Panc1 (cell line): ENCODE measurements at places on chromosomes 4 and X. TPM values are rescaled to one million over a fixed set of nuclear protein-coding genes. Genes with fewer than 3 reads are reported as not detected.

DNA sequence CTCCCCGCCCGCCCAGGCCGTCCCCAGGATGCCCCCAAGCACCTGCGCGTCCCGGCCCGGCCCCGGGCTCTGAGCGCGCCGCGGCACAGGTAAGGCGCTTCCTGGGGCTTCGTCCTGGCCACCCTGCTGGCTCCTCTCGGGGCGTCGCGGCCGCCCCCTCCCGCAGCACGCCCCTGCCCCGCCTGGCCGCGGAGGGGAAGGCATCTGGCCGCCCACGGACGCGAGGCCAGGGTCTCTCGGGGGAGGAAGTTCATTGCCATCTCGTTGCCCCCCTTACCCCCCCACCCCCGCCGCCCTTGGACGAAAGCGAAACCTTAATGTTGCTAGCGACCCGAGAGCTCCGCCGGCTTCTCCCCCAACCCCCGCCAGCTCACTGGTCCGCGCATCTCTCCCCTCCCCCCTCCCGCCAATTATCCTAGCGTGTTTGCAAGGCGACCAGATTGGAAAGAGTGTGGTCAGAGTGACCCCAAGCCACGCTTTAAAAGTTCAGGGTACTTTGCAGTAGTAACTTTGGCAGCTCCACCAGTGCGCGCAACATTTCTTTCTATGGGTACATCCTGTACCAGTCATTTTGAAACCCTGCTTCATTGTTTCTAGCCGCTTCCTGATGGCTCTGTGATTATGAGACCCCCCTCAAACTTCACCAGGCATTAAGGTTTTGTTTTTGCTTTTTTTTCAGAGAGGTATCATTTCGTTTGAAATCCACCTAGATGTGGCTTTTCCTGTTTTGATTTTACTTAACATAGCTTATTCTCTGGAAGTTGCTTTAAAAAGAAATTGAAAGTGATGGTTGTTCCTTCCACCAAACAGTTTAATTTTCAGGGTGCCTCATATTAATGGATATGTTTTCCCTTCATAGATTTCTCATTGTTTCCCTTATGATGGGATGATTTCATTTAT, 626 bp downstream of the TBC1D1 start:
- H3K4me1 ChIP-seq = no peaks in the 10 kb centered on the region
- peak overlapping the region; percentile 32 for H3K4me3 ChIP-seq
- no peaks in the 10 kb centered on the region for H3K36me3 ChIP-seq
- H3K27ac ChIP-seq = no peak overlapping the region
- H3K27me3 ChIP-seq = peaks cover 24% of the 10 kb centered on the region
- DNase-seq = no peak

- no peak for DNase-seq
- no peak overlapping the region for H3K27ac ChIP-seq
- no peaks in the 10 kb centered on the region; the same call in none of the 2 replicates for H3K36me3 ChIP-seq
These were observed 97.3 kb upstream of the DDX3X start for GRCh38 chrX:41236629-41237028.

- no peaks in the 10 kb centered on the region for H3K27me3 ChIP-seq
- H3K4me3 ChIP-seq = no peak overlapping the region
- no peak overlapping the region for H3K27ac ChIP-seq
- no peak for DNase-seq
These were observed 17.3 kb upstream of the ARHGAP6 start for GRCh38 chrX:11683057-11683456.

The VCX gene
- total RNA-seq = not detected

- no peaks in the 10 kb centered on the region for H3K27me3 ChIP-seq
- no peak for DNase-seq
- H3K4me3 ChIP-seq = no peak overlapping the region
- H3K36me3 ChIP-seq = no peaks in the 10 kb centered on the region
These were observed 58.4 kb upstream of the PNPLA4 start for GRCh38 chrX:7985568-7985967.

- no peak overlapping the region for H3K27ac ChIP-seq
- H3K27me3 ChIP-seq = no peaks in the 10 kb centered on the region
- no peaks in the 10 kb centered on the region for H3K4me1 ChIP-seq
- no peak for DNase-seq
These were observed 1644.9 kb upstream of the TENM3 start for GRCh38 chr4:180598281-180598680.

The TAF7L gene
- total RNA-seq = 0.18 TPM
